ENCODE measurements at places on chromosomes 11 and 22. TPM values are rescaled to one million over a fixed set of nuclear protein-coding genes. Genes with fewer than 3 reads are reported as not detected.

IGLL1 gene
- total RNA-seq = not detected

GUCY1A2 gene
- 0.91 TPM for total RNA-seq

RFPL2 gene
- not detected for total RNA-seq

HBD gene
- not detected for total RNA-seq

BTBD18 gene
- not detected for total RNA-seq

RRAS2 gene
- total RNA-seq = 88.3 TPM

RIC3 gene
- total RNA-seq = 1.6 TPM

MAPK11 gene
- 5.2 TPM for total RNA-seq

SLCO2B1 gene
- total RNA-seq = not detected

MUC2 gene
- not detected for total RNA-seq

CCDC134 gene
- 8.8 TPM for total RNA-seq

ANKK1 gene
- total RNA-seq = not detected

THY1 gene
- total RNA-seq = 669 TPM

ANO9 gene
- total RNA-seq = not detected

VPREB1 gene
- total RNA-seq = not detected

EHF gene
- under 0.01 TPM for total RNA-seq

FOLR2 gene
- not detected for total RNA-seq

CRYBB1 gene
- total RNA-seq = not detected

TYR gene
- total RNA-seq = not detected

LINC01488 gene
- total RNA-seq = not detected
